Type B pancreatic cell (in vitro differentiated cells): ENCODE measurements at places on chromosomes 6 and 20.

DNA sequence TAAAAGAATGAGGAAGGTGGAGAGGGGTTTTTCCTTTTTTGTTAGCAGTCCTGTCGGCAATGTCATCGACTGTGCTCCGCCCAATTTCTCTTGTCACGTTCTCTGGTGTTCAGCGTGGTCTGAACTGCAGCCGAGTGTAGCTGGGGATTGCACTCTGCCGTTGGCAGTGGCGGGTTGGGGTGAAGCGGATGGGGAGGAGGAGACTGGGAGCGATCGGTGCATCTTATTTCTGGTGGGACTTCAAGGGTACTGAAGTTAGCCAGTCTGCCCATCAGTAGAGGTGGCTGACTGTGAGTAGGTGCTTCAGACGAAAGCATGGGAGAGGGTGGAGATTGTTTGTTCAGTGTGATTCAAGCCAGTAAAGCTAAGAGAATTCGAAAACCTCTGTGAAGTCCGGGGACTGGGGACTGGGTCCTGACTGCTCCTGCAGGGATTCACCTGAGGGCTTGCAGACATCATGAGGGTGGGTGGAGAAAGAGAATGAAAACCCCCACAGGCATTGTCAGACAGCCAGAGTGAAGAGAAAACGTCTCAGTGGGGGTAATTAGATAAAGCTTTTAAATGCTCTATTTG lies 5.1 kb downstream of the RREB1 start:
- peaks cover 57% of the 10 kb centered on the region for H3K4me1 ChIP-seq
- H3K36me3 ChIP-seq, result no peaks in the 10 kb centered on the region
- H3K27ac ChIP-seq, result peak overlapping the region; percentile 97
- peak overlapping the region; percentile 85 for H3K4me3 ChIP-seq

GRCh38 chr6:5751525-5752390 lies 255.0 kb downstream of the NRN1 start:
- DNase-seq, result no peak
- no peaks in the 10 kb centered on the region for H3K27me3 ChIP-seq
- peaks cover 7% of the 10 kb centered on the region for H3K36me3 ChIP-seq
- peak overlapping the region; percentile 2 for H3K4me3 ChIP-seq

DNA sequence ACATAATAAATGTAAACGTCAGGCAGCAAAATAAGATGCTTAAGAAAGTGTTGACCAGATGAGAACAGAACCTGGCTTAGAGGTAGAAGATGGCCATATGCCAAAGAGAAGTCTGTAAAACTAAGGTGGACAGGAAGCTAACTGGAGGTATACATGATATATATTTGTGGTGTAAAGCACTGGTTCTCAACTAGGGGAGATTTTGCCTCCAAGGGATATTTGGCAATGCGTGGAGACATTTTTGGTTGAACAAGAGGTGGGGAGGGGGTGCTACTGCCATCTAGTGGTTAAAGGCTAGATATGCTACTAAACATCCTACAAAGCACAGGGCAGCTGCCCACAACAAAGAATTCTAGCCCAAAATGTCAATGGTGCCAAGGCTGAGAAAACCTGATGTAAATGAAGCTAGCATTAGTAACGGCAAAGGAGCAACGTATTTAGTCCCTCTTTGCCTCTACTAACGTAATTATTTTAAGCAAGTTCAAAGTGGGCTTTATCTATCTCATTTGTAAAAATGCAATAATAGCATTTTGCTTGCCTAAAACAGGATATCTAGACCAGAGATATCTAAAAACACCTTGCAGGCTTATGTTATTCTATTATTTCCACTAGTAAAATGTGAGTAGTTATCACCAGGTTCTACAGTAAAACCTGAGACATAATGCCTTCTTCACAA lies 182.6 kb downstream of the RNGTT start:
- peaks cover 15% of the 10 kb centered on the region for H3K36me3 ChIP-seq
- H3K4me1 ChIP-seq, result no peaks in the 10 kb centered on the region
- no peaks in the 10 kb centered on the region for H3K27me3 ChIP-seq

GRCh38 chr6:34068462-34069044 lies 77.3 kb downstream of the GRM4 start:
- DNase-seq, result no peak
- no peaks in the 10 kb centered on the region for H3K36me3 ChIP-seq
- peaks cover 30% of the 10 kb centered on the region for H3K27me3 ChIP-seq
- H3K4me3 ChIP-seq, result no peak overlapping the region
- no peaks in the 10 kb centered on the region for H3K4me1 ChIP-seq
- H3K27ac ChIP-seq, result no peak overlapping the region

DNA sequence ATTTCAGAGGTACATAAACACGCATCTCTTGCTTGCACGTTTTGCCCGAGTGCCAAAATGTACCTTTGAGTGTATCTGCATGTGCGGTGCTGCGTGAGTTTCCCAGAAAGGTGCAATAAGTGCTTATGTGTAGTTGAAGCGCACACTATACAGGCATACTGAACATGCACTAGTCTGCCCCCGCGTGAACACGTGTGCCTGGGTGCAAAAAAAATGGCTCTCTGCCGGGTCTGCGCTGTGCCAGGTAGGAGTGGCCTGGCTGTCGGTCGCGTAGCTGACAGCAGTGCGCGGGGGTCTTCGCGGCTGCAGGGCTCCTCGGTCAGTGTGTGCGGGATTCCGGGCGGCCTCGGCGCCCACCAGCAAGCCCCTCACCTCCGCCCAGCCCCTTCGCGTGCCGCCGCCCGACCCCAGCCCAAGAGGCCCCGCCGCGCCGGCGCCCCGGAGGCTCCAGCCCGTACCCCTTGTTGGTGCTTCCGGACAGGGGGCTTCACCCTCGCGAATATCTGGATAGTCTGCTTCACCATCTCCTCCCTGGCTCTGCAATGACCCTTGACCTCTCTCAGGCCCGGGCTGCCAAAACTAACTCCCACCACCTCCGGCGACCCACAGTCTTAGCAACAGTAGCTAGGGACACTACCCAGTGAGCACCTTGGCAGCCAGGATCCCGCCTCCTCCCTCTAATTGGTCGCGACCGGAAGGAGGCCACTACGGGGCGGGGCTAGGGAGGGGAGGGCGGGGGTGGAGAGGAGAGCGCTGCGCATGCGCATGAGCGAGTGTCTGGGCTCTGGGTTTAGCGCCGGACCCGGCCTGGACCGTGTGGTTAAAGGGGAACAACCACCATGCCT lies at the start of gene KIF6:
Gene KIF6, minus strand, starts transcription at position 622 of the 845 bp plus-strand sequence. Its CDS starts 98 bp downstream, at position 524.
- H3K36me3 ChIP-seq, result no peaks in the 10 kb centered on the region
- DNase-seq, result peak; percentile 91
- peak within 1 kb of the TSS; percentile 88 for H3K27ac ChIP-seq
- H3K4me1 ChIP-seq, result peaks cover 4% of the 10 kb centered on the region
- H3K27me3 ChIP-seq, result no peaks in the 10 kb centered on the region

DNA sequence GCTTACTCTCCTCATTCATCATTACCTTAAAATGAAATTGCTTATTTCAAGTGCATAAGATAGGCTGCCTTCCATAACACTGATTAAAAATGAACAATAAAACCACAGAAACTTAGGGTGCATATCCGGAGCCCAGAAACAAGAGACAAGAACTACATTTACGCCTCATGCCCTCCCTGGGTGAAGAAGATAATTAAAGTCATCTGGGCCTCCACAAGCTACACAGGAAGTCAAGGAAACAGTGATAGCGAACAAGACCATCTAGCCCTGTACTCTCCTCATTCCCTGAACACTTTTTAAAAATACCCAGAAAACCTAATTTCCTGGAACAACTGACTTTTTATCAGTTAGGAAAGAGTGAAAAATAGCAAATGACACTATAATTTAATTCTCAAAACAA lies 6.3 kb downstream of the SOD2 start:
- no peaks in the 10 kb centered on the region for H3K27me3 ChIP-seq
- no peak overlapping the region for H3K27ac ChIP-seq
- H3K36me3 ChIP-seq, result peaks cover 34% of the 10 kb centered on the region
- peaks cover 10% of the 10 kb centered on the region for H3K4me1 ChIP-seq
- no peak overlapping the region for H3K4me3 ChIP-seq

DNA sequence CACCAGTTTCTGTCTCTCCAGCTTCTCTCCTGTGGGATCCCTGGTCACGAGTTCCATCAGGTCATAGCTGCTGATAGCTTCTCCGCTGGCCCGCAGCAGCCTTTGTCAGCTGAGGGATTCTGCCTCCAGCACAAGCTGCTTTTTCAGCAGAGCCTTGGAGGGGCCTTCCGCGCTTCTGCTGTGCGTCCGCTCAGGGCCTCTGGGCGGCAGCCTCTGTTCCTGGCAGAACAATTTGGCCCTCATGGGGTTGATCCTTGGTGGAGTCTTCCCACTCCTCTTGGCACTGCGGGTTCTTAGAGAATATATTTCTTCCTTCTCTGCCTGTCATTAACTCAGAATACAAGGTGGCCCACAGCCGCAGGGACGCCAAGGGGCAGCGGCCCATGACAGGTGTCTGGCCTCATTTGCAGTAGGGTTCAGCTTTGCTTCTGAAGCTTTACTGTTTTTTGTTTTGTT lies 158.8 kb downstream of the DTNBP1 start:
- no peaks in the 10 kb centered on the region for H3K27me3 ChIP-seq
- H3K4me1 ChIP-seq, result peaks cover 32% of the 10 kb centered on the region
- no peak overlapping the region for H3K4me3 ChIP-seq
- H3K36me3 ChIP-seq, result peaks cover 31% of the 10 kb centered on the region
- no peak for DNase-seq

- no peak for DNase-seq
- peak overlapping the region; percentile 38 for H3K27ac ChIP-seq
- peaks cover 3% of the 10 kb centered on the region for H3K27me3 ChIP-seq
- no peak overlapping the region for H3K4me3 ChIP-seq
- peaks cover 25% of the 10 kb centered on the region for H3K4me1 ChIP-seq
Measured at GRCh38 chr6:157538168-157538567, 157.2 kb downstream of the ZDHHC14 start.

DNA sequence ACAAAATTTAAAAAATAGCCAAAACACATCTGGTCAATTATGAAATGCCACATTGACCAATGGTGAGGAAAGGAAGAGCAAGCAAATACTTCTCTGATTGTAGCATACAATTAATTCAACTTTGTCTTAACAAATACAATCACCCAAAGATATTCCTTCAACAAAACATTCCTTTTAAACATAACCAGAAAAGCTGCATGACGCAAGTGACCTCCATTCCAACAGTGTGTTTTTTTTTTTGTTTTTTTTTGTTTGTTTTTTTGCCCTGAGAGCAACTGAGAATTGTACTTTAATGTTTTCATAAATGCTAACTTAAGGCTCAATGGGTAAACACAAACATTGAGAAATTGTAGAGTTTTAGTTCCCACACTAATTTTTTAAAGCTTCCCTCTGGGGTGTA lies 184.4 kb downstream of the PTPRK start:
- no peak overlapping the region for H3K4me3 ChIP-seq
- H3K27ac ChIP-seq, result no peak overlapping the region
- H3K4me1 ChIP-seq, result peaks cover 28% of the 10 kb centered on the region
- DNase-seq, result no peak
- no peaks in the 10 kb centered on the region for H3K27me3 ChIP-seq

DNA sequence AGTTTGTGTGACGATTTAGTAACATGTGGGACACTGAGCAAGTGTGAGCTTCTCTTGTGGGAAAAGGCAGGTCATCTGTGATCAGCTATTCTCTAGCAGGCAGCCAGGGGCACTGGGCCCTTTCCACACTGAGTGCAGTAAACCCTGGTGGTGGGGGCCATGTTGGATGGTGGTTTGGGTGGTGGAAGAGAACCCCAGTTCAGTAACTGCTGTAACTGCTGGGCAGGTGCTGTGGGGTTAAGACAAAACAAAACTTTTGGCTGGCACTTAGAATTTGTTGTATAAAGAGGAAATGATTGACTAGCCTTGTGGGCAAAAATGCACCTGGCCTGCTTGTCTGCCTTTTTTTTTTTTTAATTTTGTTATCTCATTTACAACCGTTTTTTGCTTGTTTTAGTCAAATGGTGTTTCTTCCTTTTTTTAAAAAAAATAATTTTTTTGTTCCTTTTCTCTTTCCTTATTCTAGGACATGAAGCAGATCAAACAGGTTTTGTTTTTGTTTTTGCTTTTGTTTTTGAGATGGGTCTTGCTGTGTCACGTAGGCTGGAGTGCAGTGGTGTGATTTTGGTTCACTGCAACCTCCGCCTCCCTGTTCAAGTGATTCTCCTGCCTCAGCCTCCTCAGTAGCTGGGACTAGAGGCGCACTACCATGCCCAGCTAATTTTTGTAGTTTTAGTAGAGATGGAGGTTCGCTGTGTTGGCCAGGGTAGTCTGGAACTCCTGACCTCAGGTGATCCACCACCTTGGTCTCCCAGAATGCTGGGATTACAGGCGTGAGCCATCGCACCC lies 59.8 kb downstream of the IGF2R start:
- peak overlapping the region; percentile 98 for H3K27ac ChIP-seq
- DNase-seq, result no peak

- H3K27me3 ChIP-seq, result peaks cover 10% of the 10 kb centered on the region
- no peak overlapping the region for H3K27ac ChIP-seq
- H3K36me3 ChIP-seq, result no peaks in the 10 kb centered on the region
Measured at GRCh38 chr6:52176550-52176949, 9.6 kb upstream of the IL17A start.

DNA sequence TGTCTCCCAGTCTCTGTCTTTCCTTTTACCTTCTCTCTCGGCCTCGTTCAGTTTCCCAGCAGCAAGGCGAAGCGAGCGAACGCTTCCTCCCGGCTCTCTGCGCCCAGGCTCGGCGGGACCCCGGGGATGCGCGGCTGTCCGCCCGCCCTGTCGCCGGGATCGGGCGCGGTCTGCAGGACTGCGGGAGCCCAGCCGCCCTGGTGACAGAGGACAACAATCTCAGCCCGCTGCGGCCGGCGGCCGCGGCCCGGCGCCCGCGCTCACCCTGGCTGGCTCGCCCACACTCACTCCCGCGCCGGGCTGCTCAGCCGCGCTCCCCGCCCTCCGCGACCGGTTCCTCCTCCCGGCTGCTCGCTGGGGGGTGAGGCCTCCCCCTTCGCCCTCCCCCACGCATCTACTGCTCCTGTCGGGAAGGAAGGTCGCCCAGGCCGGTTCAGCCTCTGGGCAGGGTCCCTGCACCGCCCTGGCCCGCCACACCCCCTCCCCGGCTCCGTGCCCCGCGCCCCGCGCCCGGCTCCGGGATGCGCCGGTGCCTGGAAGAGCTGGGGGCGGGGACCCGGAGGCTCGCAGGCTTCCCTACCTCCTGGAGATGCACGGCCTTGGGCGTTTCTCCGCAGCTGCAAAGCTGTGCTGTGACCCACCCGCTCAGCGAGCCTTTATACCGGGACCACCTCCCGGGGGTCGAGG lies 410 bp downstream of the SYNE1 start:
- H3K4me1 ChIP-seq, result peaks cover 9% of the 10 kb centered on the region
- H3K4me3 ChIP-seq, result peak overlapping the region; percentile 94
- peak; percentile 74 for DNase-seq
- peaks cover 56% of the 10 kb centered on the region for H3K27me3 ChIP-seq

DNA sequence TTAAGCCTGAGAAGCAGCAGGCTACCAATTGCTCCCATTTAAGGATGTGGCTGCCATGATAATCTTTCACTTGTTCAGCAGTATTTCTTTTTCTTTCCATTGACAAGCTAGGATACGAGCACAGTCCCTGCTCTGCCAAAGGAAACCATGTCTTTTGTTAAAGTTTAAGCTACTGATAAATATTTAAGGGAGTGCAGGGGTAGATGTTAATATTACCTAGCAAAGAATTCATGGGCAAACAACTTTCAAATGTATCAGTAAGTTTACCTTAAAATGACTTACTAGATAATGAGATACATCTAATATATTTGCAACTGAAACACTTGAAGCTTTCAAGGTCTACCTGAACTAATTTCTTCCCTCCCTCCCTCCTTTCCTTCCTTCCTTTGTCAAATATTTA lies 77.3 kb downstream of the OPN5 start:
- H3K36me3 ChIP-seq, result no peaks in the 10 kb centered on the region
- no peak overlapping the region for H3K27ac ChIP-seq
- DNase-seq, result no peak
- no peaks in the 10 kb centered on the region for H3K27me3 ChIP-seq
- no peaks in the 10 kb centered on the region for H3K4me1 ChIP-seq
